Transverse colon (tissue), 4 donors: ENCODE measurements at places on chromosomes 2 and 18. TPM values are rescaled to one million over a fixed set of nuclear protein-coding genes. Genes with fewer than 3 reads are reported as not detected.

POMC gene
- 9.0 TPM for total RNA-seq

CDKL4 gene
- 0.79 TPM for total RNA-seq

IL36A gene
- not detected for total RNA-seq

- H3K4me3 ChIP-seq: no peak overlapping the region
- H3K27ac ChIP-seq: no peak overlapping the region
- H3K36me3 ChIP-seq: no peaks in the 10 kb centered on the region
Measured at GRCh38 chr2:185782223-185782769, 43.7 kb downstream of the FSIP2 start.

GRCh38 chr2:163778045-163778781, 42.4 kb upstream of the FIGN start:
- H3K27ac ChIP-seq: no peak overlapping the region
- no peaks in the 10 kb centered on the region for H3K36me3 ChIP-seq
- no peaks in the 10 kb centered on the region for H3K4me1 ChIP-seq
- DNase-seq: no peak
- H3K4me3 ChIP-seq: no peak overlapping the region
- no peaks in the 10 kb centered on the region for H3K27me3 ChIP-seq

GRCh38 chr2:122886479-122887145, 1131.2 kb downstream of the TSN start:
- no peak overlapping the region for H3K27ac ChIP-seq
- no peak overlapping the region for H3K4me3 ChIP-seq
- H3K27me3 ChIP-seq: no peaks in the 10 kb centered on the region

DNA sequence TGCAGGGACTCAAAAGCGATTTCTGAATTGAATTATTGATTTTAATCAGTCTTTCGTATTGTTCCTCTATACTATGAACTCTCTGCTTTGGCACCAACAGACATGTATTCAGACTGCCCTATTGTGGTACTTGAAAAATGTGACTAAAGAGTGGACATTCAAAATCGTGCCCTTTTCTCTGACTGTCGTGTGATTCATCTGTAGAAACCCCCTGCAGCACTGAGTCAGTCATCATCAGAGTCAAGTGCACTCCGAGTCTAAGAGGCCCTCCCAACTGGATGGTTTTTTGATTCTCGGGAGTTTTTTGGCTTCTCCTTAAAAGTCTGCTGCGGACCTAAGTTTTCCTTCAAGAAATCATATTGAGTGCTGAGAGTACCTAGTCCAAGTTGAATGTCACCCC, 96.4 kb upstream of the FOSL2 start:
- DNase-seq: no peak
- no peak overlapping the region for H3K27ac ChIP-seq
- H3K4me1 ChIP-seq: peaks cover under 1% of the 10 kb centered on the region
- H3K4me3 ChIP-seq: no peak overlapping the region
- H3K36me3 ChIP-seq: no peaks in the 10 kb centered on the region

DNA sequence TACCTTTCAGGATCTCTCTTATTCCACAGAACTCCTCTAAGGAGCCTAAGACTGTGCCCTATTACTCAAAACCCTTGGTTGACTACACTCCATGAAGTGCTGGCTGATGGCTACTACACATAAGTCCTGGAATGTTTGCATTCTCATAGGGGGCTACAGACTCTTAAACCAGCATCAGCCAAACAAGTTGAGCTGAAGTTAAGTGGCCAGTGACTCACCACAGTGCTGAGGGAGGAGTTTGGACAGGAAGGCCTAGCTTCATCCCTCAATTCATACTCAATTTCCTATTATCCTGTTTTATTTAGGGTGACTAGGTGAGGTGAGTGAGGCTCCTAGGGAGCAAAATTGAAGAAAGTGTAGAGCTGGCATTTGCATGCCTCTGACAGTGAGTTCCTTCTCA, 246.7 kb downstream of the SMAD2 start:
- H3K36me3 ChIP-seq: no peaks in the 10 kb centered on the region
- H3K27ac ChIP-seq: no peak overlapping the region
- H3K4me1 ChIP-seq: no peaks in the 10 kb centered on the region

GRCh38 chr2:105504459-105504858, 105.6 kb upstream of the FHL2 start:
- H3K27me3 ChIP-seq: no peaks in the 10 kb centered on the region
- H3K4me1 ChIP-seq: no peaks in the 10 kb centered on the region
- no peak overlapping the region for H3K27ac ChIP-seq
- no peaks in the 10 kb centered on the region for H3K36me3 ChIP-seq

GRCh38 chr2:197464175-197464574, 10.8 kb downstream of the COQ10B start:
- H3K36me3 ChIP-seq: peaks cover 48% of the 10 kb centered on the region
- DNase-seq: no peak
- H3K4me1 ChIP-seq: no peaks in the 10 kb centered on the region
- no peak overlapping the region for H3K4me3 ChIP-seq
- no peak overlapping the region for H3K27ac ChIP-seq
- H3K27me3 ChIP-seq: no peaks in the 10 kb centered on the region

GRCh38 chr2:230137902-230138539, 69.3 kb upstream of the SLC16A14 start:
- H3K27ac ChIP-seq: no peak overlapping the region
- no peaks in the 10 kb centered on the region for H3K27me3 ChIP-seq
- H3K4me1 ChIP-seq: no peaks in the 10 kb centered on the region
- H3K36me3 ChIP-seq: no peaks in the 10 kb centered on the region
- no peak for DNase-seq

- no peaks in the 10 kb centered on the region for H3K36me3 ChIP-seq
- H3K4me1 ChIP-seq: peaks cover 32% of the 10 kb centered on the region
- H3K27me3 ChIP-seq: no peaks in the 10 kb centered on the region
- DNase-seq: no peak
- H3K4me3 ChIP-seq: no peak overlapping the region
- no peak overlapping the region for H3K27ac ChIP-seq
Measured at GRCh38 chr2:88603146-88603545, 24.1 kb downstream of the EIF2AK3 start.

GRCh38 chr18:9719421-9719981, 11.4 kb downstream of the RAB31 start:
- DNase-seq: no peak
- H3K4me1 ChIP-seq: no peaks in the 10 kb centered on the region
- H3K27ac ChIP-seq: peak overlapping the region; percentile 58
- no peak overlapping the region for H3K4me3 ChIP-seq
- H3K27me3 ChIP-seq: no peaks in the 10 kb centered on the region
- H3K36me3 ChIP-seq: no peaks in the 10 kb centered on the region
